ENCODE measurements at places on chromosomes 2 and 18.
A peak's percentile ranks its signal among the peaks of the same experiment; 100 is the strongest.

GRCh38 chr18:8945514-8945913, 157.0 kb upstream of the NDUFV2 start:
- no peak for DNase-seq

- DNase-seq = no peak
These were observed 694.9 kb upstream of the KLHL29 start for GRCh38 chr2:22690096-22690495.

DNA sequence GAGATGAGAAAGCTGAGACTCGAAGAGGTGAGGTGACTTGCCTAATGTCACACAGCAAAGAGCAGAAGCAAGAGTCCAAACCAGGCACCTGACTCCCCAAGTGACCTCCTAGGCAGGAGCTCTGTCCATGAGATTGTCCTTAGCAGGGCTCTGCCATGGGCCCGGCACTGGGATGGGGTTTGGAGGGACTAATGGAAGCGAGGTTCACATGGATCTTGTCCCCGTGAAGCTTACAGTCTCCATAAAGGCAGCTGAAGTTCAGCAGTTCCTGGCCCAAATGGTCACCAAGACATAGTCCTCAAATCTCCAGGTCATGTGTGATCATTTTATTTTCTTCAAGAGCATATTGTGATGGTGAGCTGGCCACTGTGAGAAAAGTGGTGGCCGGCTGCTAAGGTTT, 57.0 kb upstream of the AFF3 start:
- no peak for DNase-seq

GRCh38 chr18:24027156-24027827, 12.7 kb downstream of the TTC39C start:
- peak; percentile 57 for DNase-seq

DNA sequence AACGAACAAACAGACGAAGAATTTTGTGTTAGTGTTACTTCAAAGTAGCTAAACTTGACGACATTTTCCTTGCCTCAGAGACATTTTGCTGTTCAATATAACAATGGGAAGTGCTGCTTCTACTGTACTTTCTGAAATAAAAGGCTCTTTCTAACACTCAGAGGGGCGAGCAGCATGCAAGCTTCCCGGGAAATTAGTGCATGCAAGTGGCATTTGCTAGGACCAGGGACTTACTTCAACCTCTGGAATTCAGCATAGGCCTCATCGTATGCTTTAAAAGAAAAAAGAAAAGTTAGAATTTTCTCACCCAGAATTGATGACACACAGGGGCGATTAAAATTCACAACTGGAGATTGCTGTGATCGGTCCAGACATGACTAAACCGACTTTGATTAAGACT, 62.5 kb upstream of the LPIN2 start:
- no peak for DNase-seq

- DNase-seq = no peak
These were observed 291.1 kb downstream of the AGPS start for GRCh38 chr2:177683661-177684069.

DNA sequence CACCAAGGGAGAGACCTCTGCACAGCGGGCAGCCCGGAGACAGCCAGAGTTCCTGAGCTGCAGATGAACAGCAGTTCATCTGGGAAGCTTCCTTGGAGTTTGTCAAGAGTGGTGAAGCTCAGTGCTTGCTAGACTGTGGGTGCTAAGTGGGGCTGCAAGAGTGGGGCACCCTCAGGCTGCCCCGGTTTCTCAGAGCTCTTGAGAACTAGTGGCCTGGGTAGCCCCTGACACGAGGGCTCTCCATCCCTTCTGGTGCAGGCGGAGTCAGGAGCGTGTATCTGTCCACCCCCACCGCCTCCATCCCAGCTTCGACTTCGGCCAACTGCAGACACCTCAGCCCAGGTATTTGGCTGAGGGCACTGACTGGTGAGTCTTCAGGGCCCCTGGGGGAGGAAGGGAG, 222.0 kb downstream of the LOXHD1 start:
- no peak for DNase-seq

- peak; percentile 30 for DNase-seq
These were observed 118.5 kb downstream of the NRP2 start for GRCh38 chr2:205800773-205801172.

DNA sequence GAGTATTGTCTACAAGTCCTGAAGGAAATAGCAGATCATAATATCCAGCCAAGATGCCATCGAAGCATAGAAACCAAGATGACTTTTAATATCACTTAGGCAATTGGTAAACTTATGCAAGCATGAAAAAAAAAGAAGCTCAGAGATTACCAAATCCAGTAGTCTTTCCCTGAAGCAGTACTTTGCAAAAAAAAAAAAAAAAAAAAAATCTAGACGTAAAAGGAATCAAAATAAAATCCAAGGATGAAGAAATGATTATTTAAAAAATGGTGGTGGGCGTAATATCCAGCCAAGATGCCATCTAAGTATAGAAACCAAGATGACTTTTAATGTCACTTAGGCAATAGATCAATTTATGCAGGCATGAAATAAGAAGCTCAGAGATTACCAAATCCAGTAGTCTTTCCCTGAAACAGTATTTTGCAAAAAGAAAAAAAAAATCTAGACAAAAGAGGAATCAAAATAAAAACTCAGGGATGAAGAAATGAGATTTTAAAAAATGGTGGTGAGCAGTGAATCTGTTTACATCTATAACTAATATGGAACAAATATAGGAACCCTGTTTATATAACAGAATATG, 108.8 kb downstream of the GYPC start:
- no peak for DNase-seq

DNA sequence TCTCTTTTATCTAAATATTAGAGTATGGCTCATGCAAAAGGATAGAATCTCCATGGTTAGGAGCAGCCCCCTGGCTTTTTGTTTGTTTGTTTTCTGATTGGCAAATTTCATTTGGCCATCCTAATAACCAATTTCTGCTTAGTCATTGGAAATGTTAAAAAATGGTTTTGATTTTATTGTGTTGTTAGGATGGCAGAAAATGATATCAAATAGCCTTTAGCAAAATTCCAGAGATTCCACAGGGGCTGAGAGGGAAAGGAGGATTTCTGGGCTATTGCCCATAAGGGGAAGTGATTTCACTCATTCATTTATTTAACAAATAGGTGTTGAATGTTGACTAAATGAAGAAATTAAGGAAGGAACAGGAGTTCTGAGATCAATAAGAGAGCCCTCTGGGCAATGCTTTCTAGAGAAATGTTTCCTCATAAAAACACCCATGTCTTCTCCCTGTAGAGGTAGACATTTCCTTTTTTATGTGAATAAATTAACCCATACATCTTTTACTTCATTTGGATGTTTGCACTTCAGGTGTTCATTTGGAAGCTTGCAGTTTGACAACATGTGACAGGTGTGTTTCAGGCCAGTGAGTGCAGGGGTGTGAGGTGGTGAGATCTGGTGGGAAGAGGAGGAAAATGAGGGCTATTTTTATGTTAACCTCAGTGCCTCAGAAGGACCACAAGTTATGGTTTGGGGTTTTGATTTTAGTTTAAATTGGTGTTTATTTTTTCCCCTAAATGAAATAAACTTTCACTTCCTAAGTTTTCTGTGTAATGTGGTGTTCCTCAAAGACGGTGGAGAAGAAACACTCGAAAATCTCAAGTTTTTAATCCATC, 61.7 kb upstream of the EPC2 start:
- DNase-seq = no peak

GRCh38 chr2:3113769-3114168, 263.8 kb downstream of the EIPR1 start:
- DNase-seq = no peak

DNA sequence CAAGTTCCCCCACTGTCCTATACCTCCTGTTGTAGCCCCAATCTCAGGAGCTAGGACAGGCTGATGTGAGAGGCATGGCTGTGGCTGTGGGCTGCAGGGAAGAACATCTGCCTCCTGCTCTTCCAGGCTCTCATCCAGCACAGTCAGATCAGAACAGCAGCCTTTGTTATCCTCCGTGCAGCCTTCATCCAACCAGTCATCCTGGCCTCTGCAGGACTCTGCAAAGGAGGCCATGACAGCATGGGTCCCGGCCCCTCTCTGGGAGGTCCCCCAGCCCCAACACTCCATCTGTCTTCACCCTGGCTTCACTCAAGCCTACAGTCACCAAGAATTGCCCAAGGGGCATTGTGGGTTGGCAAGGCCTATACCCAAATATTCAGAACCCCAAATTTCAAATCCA, 223.2 kb upstream of the COPS8 start:
- no peak for DNase-seq

- DNase-seq = no peak
These were observed 47.7 kb downstream of the RAMP1 start for GRCh38 chr2:237907144-237907543.

DNA sequence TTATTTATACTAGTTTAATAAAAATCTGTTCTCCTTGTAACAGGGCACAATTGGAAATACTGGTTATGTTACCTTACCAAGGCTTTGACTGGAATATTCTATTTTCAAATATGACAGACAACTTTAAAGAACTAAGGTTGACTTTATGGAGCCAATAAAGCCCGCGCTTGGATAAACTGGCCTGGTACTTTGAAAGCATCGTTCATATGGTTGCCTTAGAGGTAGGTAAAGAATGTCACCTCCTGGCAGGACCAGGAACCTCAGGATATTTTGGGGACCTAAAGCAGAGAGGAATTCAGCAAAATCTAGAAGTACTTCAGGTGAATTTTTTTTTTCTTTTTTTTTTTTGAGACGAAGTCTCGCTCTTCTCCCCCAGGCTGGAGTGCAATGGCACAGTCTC, 71.2 kb upstream of the CREB1 start:
- DNase-seq = no peak

DNA sequence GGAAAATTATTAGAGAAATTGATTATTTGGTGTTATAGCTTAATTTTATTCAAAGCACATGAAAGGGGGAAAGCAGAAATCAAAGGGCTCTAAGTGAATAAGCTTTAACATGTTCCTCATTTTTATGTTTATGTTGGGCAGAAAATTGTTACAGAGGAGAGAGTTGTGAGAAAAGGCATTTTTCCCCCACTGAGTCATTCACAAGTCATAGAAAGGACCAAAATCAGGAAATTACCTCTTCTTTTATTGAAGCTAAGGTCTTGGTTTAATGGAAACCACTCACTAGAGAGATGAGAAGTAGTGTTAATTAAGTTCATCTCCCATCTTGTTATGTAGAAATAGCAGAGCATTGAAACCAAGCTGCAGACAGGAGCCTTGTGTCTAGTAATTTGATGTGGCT, 175.3 kb upstream of the THUMPD2 start:
- no peak for DNase-seq

DNA sequence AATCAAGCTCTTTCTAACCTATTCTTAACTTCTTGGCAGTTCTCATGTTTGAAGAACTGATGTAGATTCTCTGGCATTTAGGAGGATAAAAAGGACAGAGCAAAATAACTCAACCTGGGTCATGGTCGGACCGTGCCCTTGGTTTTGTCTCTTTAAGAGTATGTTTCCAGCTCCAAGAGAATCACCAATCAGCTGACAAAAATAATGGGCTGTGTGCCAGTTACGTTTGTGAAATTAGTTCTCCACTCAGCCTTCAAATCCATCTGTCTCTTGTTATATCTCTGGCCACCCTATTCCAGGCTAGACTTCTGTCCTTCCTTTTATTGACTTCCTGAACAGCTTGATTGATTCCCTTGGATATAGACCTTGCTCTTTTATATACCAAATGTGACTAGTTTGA, 225.7 kb downstream of the EPHA4 start:
- no peak for DNase-seq

DNA sequence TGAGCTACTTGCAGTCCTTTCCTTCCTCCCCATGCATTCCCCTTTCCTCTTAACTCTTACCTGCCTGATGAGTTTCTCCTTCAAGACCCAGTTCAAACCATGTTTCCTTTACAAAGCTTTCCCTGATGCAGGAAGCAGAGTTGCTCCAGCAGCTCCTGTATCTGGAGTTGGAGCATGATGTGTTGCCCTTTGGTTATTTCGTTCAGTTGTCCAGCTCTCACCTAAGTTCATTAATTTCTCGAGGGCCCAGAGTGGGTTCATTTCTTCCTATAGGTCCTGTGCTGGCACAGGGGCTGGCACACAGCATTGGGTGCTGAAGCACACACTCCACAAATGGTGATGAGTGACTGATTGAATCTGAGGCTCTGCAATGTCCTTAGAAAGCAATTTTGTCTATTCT, 23.0 kb upstream of the TMEM214 start:
- DNase-seq = no peak

DNA sequence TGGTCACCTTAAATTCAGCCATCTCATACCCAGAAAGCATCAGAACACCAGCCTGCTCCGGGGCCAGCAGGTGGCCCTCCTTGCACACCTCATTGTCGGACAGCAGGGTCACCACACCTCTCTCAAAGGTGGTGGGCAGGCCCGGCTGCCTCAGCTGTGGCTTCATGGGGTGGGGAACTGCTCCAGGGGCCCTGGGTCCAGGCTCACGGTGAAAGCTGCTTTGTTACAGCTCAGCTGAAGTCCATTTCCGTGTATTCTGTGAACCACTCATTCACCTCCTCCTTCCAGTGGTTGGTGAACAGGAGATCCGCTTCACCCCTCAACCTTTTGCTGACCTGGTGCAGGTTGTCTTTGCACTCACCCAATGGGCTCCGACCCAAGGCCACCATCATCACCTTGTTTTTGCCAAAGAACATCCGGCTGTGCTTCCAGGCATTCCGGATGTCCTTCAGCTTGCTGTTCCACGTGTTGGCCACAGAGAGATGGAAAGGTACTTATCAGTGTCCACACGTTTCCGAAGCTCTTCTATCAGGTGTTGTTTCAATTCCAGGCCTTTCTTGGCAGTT, 78.6 kb upstream of the LDLRAD4 start:
- no peak for DNase-seq

GRCh38 chr2:178404368-178404767, 46.6 kb downstream of the PRKRA start:
- no peak for DNase-seq
